ENCODE measurements at places on chromosomes 2 and 18.

DNA sequence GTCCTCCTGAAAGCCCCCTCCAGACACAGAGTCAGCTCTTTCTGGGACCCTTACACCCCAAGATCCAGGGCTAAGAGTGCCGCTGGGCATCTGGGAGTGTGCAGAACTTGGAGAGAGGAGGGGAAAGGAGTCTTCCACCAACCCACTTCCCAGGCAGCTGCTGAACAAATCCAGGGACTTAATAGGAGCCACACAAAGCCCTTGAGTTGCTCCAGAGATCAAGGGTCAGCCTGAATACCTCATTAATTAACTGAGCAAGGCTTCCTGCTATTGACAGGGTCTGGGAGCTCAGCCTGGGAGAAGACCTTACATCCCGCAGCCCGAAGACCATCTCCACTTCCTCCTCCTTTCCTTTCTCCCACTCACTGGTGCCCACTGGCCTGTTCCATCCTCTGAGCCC is 108.3 kb downstream of the CELF4 start:
- no peak for DNase-seq

GRCh38 chr18:5582076-5582475 is 38.3 kb upstream of the EPB41L3 start:
- peak; percentile 71 for DNase-seq

- DNase-seq: no peak
These were observed 62.3 kb downstream of the USP37 start for GRCh38 chr2:218505754-218506371.

DNA sequence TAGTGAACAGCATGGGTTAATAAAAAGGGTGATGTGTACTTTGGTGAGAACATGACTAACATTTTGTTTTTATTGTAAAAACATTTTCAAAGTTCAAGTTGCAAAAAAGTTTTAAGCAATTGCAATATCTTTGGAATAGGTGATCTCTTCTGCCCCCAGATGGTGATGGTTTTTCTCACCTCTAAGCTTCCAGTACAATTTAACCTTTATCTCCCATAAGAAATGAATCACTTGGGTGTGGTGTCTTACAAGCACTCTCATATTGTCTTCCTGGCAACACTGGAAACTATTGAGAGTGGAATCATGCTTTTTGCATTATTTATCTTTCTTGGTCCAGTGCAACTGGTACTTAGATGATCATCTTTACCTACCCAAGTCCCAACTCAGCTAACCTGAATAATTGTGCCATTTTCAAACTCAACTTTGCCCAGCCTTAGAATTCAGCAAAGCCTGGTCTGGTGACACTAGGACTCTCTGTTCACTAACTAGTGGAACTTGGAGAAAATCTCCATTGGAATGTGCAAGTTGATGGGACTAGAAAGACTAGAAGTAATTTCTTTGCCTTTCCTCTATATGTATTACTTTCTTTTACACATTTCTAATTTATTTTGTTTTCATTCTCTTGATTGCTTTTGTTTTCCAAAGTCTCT is 964.7 kb upstream of the ZEB2 start:
- peak; percentile 10 for DNase-seq

GRCh38 chr2:69185807-69186206 is 172.8 kb downstream of the ANTXR1 start:
- no peak for DNase-seq

- peak; percentile 91 for DNase-seq
These were observed 271.3 kb downstream of the LRATD1 start for GRCh38 chr2:14903709-14904374.

DNA sequence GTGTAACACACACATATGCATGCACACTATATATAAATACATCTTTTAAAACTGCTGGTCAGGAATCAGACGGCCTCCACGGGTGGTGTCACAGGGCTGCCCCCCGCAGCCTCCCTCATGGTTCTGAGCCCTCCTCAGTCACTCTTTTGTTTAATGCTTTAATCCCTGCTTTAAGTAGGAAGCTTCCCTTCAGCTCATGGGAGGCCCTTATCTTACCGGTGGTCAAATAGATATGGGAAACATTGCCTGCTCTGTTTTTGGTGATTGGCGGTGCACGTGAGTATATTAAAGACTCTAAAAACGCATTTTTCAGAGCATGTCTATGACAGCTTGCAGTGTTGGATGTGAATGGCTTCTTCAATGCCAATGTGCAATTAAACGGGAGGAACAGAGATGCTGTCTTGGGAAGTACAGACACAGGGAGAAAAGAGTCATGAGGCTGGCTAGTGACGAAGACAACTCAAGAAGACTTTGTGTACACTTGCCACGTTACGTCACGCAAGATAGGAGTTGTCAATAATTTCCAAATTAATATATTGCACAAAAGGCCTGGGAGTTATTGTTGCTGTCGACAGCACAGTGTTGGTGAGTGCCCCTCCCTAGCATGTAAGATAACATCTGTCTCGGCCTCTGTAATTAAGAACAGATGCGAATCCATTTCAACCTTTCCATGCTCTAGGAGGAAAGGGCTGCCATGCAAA is 23.3 kb downstream of the GNLY start:
- DNase-seq: no peak

GRCh38 chr2:239756790-239757760 is 268.1 kb downstream of the NDUFA10 start:
- DNase-seq: no peak

GRCh38 chr2:120678251-120678650 is 57.4 kb upstream of the GLI2 start:
- no peak for DNase-seq

DNA sequence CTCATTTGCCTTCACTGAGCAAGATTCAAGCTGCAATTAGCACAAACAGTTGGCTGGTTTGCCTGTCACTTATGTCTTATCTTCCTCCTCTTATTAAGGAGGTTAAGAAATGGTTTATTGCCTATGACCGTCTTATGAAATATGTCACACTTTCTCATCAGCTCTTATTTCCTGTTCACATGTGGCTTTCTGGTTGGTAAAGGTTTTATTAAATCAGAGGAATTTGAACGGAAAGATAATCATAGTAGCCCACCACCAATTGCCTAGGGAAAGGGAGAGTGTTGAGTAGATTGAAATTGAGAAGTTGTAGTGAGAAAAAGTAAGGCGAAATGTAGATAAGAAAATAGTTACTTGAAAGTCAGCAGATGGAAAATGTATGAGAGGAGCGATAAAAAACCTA is 4.2 kb upstream of the IL1R1 start:
- DNase-seq: no peak
